ENCODE measurements at places on chromosomes 3 and 15.

DNA sequence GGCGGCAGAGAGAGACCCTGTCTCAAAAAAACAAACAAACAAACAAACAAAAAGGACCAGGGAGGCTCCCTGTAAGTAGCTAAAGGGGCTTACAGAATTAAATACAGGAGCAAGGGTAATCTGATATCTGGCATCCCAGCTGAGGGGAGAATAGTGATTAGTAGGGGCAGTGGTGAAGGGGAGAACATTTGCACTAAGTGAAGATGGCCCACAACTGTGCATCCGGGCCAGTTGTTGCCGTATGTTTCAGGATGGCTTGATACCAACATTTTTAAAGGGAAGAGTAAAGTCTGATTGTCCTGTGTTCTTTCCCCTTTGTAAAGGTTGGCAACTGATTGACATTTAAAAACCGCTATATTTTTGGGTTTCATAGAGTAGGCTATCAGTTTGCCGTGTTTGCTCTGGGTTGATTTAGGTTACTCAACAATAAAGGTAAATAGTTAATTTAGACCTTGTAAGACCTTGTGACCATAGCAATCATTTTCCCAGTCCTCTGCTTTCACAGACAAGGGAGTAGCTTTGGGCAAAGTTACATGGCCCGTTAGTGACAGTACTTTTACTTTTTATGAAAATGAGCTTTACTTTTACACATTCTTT, 167.8 kb downstream of the PTPRG start:
- no peak for DNase-seq

- DNase-seq = no peak
Observed at GRCh38 chr15:89364341-89364740, 29.7 kb upstream of the POLG start.

GRCh38 chr3:50417637-50418033, 58.3 kb upstream of the TMEM115 start:
- no peak for DNase-seq

- no peak for DNase-seq
Observed at GRCh38 chr3:127252446-127252845, 35.4 kb downstream of the PRR20G start.

GRCh38 chr3:33581666-33582065, 136.4 kb downstream of the CLASP2 start:
- no peak for DNase-seq

DNA sequence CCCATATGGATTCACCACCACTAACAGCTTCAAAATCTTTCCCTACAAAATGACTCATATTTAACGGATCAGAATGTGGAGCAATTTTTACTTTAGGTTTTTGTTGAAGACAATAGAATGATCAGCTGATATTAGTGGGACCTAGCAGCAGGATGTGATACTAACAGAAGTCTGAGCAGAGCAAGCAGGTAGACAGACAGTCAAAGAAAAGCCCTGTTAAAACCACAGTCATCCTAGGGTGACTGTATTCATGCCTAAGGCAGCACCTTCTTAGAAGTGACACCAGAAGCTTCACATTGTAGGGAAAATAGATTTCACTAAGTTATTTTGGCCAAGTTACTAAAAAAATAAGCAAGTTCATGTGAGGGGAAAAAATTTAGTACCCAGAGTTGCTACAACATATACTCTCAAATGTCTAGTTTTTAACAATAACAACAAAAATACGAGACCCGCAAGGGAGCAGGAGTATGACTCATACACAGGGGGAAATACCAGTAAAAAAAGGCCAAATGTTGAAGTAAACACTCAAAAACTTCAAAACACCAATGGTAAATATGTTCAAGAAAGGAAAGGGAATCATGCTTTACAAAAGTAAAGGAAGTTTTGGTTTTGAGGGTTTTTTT, 590.9 kb downstream of the EPHA3 start:
- no peak for DNase-seq

DNA sequence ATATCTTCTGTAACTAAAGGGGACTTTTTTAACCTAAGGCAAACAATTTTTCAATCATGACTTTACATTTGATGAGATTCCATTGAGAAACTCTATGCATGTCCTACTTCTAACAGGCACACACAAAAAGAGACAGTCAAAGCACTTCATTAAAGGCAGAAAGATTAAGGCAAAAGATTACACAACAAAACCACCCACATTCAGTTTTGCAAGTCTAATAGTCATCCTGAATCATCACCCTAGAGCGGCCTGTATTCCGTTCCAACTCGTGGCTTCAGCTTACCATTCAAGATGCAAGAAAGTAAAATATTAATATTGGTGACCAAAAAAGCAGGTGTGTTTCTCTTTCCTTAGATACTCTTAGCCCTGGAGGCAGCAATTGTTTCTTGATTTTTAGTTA, 205.9 kb downstream of the P3H2 start:
- no peak for DNase-seq

Measured in stomach (tissue), 19 donors.